Naive B cell (primary cell): ENCODE measurements at places on chromosomes 12 and 14. TPM values are rescaled to one million over a fixed set of nuclear protein-coding genes. Genes with fewer than 3 reads are reported as not detected.

DNA sequence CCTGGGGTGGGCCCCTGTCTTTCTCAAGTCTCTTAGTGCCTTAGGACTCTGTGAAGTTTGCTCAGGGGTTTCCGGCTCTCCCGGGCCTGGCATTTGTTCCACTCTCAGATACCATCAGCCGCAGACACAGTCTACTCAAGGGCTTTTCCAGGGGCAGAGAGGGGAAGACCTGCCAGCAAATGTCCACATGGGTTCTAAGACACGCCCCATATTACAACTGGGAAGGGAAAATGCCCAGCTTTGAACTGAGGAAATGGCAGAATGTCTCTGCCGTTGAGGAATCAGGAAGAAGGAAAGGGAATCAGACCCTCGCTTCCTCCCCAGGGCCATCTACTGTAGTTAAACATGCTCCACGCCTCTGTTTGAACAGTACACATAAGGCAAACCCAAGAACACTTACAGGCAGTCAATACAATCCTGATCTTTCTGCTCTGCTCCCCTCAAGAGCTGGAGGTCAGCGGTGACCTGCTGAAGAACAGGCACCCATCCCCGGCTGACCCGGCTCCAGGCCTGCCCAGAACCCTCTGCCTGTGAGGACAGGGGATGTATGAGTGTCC, 7.9 kb downstream of the CCDC85C start:
- DNase-seq: no peak

Gene BEST3
- 0.57 TPM for polyA plus RNA-seq

DNA sequence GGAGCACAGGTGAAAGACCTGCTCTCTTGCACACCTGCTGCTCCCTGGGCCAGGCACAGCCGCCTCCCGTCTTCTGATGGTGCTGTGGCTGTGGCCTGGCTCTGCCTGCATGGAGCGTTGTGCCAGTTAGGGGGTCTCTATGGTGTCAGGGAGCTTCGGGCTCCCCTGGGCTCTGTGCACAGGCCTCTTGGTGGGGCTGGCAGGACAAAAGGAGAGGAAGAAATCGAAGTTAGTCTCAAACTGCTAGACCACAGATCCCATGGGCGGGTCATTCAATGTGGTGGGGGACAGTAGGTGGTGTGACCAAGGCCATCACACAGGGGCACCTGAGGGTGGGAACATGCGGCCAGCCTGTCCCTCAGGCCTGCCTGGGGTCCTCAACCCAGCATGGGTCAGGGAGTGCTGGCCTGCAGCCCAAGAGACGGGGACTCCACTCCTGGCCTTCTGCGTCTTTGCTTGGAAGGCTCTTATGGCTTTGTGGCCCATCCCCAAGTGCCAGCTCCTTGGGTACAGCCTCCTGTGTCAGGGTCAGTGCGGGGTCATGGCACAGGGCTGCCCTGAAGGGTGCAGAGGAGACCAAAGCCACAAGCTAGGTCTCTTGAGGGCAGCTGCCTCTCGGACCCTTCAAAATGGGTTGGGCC, 84.1 kb downstream of the KIF26A start:
- DNase-seq: no peak

Gene FZD10
- polyA plus RNA-seq: not detected

GRCh38 chr12:12927211-12928079, 24.5 kb downstream of the GPRC5D start:
- peak; percentile 30 for DNase-seq

- no peak for DNase-seq
Measured at GRCh38 chr14:56100556-56100955, 17.7 kb upstream of the PELI2 start.

GRCh38 chr12:19382111-19382526, 57.2 kb upstream of the AEBP2 start:
- no peak for DNase-seq

Gene GLT1D1
- polyA plus RNA-seq: 0.52 TPM

Gene ADGRD1
- polyA plus RNA-seq: 2.9 TPM

DNA sequence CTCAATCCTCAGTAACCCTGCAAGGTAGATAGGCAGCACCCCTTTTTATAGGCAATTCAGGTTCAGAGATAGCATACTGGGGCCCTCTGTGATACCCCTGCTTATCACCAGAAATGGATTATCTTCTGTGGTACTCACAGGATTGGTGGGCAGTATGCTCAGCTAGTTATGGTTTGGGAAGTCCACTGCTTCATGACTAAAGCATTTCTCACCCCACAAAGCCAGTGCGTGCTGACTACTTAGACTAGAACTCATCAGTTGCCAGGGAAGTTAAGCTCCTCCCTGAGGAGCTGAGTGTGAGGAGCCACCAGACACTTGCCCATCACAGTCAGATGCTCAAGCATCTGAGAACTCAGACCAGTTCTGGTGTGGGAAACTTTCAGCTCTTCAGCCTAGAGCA, 76.3 kb downstream of the SCAF11 start:
- no peak for DNase-seq

GRCh38 chr12:54378796-54379397, 5.6 kb downstream of the ZNF385A start:
- no peak for DNase-seq

- DNase-seq: no peak
Measured at GRCh38 chr12:26976687-26977086, 37.5 kb downstream of the TM7SF3 start.

DNA sequence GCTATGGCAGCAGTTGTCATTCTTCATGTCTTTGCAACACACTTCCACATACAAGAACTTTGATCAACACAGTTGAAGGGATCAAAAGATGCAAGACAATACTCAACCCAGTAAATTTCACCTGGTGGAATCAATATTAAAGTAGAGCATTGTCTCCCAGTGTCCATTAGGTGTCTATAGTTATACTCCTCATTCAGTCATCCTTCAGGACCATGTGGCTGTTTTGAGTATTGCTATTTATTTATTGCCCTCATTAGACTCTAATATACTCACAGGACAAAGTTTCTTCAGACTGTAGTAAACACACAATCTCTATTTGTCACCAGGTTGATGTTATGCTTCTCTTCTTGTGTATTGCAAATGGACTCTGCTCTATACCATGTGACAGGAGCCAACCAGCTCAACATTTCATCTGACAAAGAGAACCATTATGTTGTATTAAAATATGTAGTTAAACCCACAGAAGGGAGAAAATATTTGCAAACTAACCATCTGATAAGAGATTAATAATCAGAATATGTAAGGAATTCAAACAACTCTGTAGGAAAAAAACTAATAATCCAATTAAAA, 146.6 kb downstream of the TGFB3 start:
- no peak for DNase-seq

Gene KRT79
- not detected for polyA plus RNA-seq

DNA sequence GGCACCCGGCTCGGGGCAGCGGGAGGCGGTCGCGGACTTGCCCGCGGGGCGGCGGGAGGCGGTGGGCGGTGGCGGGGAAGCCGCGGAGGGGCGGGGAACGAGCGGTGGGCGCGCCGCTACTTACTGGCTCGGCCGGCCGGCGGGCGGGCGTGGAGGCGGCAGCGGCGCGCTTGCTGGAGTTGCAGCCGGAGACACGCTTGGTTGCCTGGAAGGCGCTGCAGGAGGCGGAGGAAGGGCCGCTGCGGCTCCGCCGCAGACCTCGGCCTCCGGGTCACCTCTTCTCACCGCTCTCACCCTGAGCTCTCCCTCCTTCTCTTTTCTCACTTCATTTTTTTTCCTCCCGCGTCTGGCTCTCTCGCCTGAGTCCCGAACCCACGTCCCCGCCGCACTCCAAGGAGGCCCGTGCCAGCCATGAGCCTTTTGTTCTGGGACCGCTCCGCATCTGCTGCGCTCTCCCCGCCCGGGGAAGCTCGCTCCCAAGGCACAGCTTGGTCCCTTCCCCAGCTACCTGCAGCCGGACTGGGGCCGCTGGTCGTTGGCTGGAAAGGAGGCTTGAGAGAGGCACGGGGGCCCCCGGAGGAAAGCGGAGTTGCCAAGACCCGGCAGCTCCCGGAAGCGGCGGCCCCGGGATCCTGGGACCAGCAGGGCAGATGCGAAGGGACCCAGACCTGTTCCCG, 592 bp upstream of the KCNK10 start:
- peak; percentile 2 for DNase-seq

Gene ITGB7
- polyA plus RNA-seq: 63.2 TPM

DNA sequence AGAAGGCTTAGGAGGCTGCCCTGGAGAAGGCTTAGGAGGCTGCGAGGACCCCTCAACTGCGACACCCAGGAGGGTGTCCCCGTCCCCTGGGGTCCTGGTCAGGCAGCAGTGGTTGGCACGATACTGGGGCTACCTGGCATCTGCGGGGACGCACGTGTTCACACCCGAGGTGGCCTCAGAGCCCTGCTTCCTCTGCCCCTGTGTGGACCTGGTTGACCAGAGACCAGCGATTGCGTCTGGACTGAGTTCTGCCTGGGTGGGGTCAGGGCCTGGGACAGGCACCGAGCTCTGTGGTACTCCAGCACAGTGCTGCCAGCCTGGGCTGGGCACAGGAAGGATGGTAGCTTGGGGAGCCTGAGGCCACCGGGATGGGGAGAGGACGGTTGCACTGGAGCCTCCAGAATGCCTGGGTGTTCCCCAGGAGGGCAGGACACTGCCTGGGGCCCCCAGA, 735 bp downstream of the ASPG start:
- no peak for DNase-seq

DNA sequence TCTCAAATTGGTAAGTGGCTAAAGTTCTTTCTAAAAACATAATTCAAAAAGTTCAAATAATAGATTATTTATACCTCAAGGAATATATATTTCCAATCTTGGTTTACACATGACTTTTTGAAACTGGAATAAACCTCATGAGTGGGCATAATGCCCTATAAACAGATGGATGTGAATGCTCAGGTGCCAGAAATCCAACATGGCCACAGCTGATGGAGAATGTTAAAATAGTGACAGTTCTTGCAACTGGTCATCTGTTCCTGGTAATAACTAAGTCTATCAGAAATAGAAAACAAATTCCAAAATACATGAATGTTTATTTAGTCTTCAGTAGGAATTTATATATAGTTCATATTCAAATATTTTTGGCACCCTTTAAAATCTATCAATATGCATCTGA, 21.6 kb upstream of the CNOT2 start:
- DNase-seq: no peak

- DNase-seq: peak; percentile 61
Measured at GRCh38 chr12:121800694-121801594, 2.9 kb upstream of the SETD1B start.

Gene TMEM52B
- polyA plus RNA-seq: not detected

- DNase-seq: no peak
Measured at GRCh38 chr14:58941629-58942028, 246.8 kb upstream of the DAAM1 start.

Gene RNF41
- polyA plus RNA-seq: 108 TPM

Gene KRT5
- polyA plus RNA-seq: not detected

DNA sequence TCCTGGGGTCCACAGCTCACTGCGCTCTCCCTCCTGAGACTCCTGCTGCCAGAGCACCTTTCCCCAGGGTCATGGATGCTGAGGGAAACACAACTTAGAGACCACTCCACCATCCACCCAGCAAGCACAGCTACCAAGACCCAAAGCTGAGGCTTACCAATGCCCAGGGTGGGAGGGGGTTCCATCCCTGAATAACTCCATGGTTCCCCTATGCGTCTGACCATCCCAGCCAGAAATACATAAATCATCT, 36.3 kb downstream of the DAD1 start:
- no peak for DNase-seq

GRCh38 chr14:97057238-97058073, 260.3 kb downstream of the VRK1 start:
- no peak for DNase-seq

DNA sequence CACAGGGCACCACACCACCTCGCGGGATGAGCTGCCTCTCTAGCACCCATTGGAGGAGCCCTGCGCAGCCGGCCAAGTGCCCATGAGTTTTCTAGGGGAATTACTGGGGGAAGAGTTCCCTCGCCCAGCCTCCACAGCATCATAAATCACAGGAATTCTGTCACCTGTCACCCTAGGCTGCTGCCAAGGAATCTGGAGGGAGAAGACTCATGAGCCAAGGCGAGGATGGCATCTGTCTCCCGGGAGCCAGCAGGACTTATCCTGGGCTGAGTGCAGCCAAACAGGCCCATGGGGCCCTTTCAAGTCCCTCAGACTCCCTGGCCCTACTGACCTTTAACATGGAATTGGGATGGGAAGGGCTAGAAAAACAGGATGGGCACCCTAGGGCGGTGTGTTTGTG, 7.8 kb upstream of the OTUB2 start:
- DNase-seq: no peak

Gene CCDC91
- 49.6 TPM for polyA plus RNA-seq

DNA sequence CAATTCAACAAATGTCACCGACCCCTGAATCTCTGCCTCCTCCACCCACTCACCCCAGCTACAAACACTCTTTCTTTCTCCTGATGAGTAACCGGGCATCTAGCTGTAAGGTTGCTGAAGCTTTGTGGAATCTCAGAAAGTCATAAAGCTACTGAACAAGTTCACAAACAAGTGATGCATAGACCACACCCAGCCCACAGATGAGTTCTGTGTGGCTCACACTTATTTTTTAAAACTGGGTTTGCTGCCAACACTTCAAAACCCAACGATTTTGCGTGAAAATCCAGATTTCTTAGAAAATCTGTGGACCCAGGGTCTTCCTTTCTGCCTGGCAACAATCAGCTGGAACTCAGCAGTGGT, 96.1 kb downstream of the APAF1 start:
- DNase-seq: no peak

DNA sequence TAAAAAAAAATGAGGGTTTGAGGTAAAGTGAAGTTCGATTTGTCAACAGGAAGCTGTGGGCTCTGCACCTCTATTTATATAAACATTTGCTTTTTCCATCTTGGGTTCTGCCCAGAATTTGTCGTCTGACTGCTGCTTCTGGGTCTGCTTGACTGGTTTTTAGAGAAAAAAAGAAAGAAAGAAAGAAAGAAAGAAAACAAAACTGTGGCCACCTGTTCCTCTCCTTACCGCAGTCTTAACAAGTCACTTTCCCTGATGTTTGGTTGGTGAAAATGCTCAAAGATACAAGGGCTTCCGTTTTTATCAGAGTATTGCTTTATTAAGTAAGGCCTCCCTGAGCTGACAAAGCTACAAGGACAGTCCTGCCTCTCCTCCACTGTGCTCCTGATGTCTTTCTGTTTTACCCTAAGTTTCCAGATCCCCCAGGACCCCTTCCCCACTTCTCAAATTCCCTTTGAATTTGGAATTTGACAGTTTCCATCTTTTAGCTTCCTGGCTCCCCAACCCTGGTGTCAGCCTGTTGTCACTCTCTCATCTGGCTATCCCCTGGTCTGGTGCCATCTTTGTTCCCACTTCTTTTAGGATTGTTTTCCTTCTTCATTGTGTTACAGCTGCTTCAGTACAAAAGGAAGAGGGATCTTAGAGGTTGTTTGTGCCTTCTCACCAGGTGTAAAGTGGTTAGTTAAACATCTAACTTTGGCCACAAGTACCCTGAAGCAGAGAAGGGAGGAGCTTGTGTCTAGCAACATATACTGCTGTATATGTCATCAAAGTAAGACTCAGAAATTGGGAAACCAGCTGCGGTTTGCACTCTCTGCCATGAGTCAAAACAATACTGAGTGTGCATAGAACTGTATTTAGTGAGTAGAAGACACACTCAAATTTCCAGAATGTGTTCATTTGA, 18.0 kb downstream of the MFAP5 start:
- DNase-seq: no peak

Gene EPS8
- 1.3 TPM for polyA plus RNA-seq
